ENCODE measurements at places on chromosomes 12 and 14.

GRCh38 chr12:91037276-91037675, 20.5 kb downstream of the KERA start:
- DNase-seq, result no peak

DNA sequence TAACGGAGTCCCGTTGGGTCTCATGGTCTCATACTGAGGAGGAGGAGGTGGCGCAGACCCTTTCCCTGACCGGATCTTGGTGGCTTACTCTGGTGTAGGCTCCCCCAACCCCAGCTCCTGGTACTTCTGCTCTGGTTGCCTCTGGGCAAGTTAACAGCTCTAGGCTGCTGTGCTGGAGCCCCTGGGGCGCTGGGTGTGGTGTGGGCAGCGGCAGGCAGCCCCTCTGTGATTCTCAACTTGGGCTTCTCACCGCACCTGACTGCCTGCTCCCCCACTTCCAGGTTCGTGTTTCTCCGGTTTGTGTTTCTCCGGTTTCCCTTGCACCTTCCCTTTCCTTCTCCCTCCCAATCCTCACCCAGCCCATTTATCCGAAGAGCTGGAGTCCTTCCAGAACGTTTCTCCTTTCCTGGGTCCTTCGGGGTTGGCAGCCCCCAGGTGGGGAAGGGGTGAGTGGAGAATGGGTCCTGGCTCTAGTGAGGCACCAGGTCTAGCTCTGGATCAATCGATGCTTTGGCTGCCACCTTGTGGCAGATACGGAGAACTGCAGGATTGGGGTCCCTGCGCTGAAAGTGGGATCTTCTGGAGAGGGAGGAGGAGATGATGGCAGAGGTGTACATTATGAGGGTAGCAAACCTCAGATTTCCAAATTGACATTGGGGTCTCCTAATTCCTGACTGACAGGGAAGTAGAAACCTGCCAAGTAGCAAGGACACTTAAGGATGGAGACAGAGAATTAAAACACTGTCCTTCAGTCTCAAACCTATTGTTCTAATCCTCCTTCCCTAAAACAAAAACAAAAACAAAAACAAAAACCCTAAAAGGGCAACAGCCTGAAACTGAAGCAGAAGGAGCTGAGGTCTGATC, 8.3 kb downstream of the CISTR start:
- DNase-seq, result peak; percentile 85

DNA sequence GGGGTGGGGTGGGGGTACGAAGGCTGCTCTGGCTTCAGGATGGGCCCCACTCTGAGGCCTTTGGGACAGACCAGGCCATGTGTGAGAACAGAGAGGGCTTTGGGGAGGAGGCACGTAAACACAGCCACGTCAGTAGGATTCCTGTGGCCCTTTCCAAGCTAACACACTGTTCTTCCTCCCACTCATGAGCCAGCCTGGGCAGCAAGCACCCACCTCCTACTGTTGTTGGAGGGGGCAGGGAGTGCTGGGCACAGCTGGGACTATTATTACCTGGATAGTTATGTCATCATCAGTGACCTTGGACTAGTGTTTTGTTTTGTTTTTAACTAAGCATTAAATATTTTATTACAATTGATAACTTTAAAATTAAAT, 5.3 kb downstream of the CHGA start:
- DNase-seq, result no peak

GRCh38 chr14:101499513-101499912, 61.8 kb upstream of the DIO3 start:
- DNase-seq, result no peak

DNA sequence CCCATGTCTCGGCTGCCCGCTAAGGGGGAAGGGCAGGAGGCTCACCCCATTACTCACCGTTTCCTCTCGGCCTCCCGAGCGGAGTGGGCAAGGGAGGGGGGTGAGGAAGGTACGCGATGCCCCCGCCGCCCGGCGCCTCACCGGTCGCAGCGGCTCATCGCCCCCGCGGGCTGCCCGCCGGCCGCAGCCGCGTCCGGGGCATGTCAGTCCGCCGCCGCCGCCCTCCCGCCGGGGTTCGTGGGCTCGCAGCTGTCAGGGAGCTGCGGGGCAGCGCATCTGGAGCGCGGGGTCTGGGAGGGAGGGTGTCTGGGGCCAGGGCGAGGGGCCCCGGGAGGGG, 461 bp downstream of the SLC8A3 start:
- peak; percentile 58 for DNase-seq

DNA sequence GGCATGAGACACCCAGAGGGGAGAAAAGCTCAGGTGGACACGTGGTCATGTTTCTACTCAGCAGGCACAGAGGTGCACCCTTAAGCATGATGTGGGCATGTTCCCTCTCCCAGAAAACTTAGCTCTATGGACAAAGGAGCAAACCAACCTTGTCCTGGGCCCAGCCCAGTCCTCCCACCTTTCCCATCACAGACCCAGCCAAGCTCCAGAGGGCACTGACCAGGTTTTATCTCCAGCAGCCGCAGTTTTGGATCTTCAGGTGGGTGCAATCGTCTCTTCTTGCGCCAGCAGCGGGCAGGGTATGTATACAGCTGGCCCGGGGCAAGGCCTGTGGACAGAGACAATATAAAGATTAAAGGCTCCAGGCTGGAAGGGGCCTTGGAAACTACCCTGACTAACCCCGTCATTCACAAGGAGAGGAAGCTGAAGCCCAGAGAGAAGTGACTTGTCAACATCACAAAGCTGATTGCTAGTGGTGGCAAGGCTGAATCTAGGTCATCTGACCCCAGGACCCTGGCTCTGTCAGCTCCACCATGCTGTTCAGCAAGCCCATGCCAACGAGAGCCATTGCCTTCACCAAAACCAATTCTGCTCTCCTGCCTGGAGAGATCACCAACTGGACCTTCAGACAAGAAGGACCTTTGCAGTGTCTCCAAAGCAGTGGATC, 140.7 kb downstream of the DPF3 start:
- no peak for DNase-seq

GRCh38 chr14:100122481-100123223, 36.8 kb downstream of the DEGS2 start:
- no peak for DNase-seq

- no peak for DNase-seq
Measured at GRCh38 chr14:44700694-44701093, 193.6 kb upstream of the FSCB start.

DNA sequence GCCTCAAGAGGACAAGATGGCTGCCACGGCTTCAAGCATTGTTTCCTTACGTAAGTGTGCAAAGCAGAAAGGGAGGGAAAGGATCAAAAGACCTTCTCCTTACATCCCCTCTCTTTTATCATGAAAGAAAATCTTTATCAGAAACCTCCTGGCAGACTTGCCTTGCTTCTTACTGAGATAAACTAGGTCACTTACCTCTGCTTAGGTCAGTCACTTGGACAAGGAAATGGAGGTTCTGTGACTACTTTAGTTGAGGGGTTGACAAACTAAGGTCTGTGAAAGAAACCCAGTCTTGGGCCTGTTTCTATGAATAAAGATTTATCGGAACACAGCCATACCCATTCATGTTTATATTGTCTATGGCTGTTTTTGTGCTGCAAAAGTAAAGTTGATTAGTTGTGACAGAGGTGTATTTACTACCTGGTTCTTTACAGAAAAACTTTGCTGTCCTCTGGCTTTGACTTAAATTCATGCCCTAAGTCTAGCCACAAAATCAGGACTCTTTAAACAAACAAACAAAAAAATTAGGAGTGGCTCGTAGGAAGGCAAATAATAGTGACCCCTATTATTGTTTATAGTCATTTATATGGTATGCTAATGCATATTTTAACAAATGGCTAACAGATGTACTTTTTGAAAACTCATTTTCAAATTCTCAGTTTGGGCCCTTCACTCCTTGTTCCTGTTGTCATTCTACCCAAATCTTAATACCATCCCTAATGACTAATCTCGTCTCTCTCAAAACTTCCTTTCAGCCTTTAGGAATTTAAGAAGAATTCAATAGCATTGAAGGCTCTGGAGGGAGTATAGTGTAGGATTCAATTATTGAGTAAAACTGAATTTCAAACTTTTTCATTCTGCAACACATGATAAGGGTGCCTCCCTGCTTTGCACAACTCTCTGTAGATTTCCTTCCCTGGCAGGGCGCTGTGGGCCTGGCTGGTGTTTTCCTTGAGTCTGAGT, 42.0 kb upstream of the ATP2B1 start:
- DNase-seq, result no peak

DNA sequence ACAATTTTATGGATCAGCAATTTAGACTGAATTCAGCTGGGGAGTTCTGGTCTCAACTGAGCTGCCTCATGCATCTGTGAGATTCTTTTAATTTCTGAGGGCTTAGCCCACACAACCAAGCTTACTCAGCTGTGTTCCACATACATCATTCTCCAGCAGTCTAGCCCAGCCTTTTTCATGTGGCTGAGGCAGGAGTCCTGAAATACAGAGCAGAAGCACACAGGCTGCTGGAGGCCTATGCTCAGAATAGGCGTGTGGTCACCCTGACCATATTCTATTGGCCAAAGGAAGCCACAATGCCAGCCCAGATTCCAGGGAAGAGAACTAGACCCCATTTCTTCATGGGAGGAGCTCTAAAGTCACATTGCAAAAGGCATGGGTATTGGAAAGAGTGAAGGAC, 72.3 kb upstream of the DHRS4 start:
- DNase-seq, result no peak

DNA sequence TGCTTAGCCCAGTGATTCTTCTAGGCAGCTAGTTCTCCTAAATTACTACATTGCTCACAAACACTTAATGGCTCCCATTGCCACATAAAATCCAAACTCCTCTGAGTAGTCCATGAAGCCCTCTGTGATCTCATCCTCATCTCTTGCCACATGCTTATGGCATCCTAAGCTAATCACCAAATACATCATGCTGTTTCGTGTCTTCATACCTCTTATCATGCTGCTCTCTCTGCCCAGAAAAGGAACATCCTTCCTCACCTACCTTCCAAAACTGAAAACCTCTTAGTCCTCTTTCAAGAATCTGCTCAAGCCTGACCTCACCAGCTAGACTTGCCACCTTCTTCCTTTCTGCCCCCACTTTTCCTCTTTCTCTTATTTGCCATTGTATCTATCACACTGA, 108.5 kb downstream of the DUSP6 start:
- DNase-seq, result no peak

GRCh38 chr14:103522649-103523574, at the start of gene CKB:
CKB (minus strand) TSS chr14:103522830; CDS start chr14:103522493, 337 bp downstream.
- peak; percentile 61 for DNase-seq

DNA sequence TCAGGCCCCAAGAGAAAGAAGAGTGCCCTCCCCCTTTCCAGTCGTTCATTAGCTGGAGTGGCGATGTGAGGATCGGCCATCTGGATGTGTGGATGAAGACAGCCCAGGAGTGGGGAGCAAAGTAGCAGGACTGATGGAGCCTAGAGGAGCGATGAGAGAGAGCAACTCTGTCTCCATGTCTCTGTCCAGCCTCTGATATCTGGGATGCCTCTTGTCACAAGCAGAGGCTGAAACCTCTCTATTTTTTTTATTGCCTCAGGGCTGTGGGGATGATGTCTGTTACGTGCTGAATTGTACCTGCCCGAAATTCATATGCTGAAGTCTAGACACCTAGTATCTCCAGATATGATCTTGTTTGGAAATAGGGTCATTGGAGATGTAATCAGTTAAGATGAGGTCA, 2.7 kb downstream of the SERPINA11 start:
- DNase-seq, result no peak

DNA sequence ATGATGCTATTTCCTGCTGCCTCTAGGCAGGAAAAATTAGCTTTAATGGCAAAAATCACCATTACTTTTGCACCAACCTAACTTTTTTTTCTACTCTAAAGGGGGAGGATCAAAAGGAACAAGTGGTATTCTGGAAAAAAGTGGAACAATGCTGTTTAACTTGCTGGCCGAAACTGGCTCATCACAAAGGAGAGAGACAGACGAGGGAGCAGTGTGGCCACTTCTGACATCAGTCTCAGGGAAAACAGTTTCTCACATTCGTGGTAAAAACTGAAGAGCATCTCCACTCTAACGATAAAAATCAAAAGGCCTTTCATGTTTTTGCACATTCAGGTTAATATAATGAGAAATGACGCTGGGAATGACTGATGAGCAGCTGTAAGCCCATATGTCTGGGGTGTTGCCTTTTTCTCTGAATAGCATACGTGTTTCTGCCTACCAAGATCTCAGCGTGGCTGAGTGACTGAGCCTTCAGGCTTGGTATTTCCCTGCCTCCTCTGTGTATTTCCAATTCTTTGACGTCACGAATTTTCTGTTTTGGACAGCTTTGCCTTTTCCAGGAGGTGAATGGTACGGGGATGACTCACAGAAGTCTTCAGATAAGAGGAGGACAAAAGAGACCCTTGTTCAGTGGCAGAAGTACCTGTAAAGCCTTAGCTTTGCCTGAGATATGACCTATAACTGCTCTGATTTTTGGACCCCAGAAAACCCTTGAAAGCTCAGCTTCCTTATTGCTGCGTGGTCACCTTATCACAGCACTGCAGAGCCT, 358.8 kb downstream of the GLT1D1 start:
- no peak for DNase-seq

- DNase-seq, result no peak
Measured at GRCh38 chr12:122333142-122334087, 67.1 kb upstream of the VPS33A start.

DNA sequence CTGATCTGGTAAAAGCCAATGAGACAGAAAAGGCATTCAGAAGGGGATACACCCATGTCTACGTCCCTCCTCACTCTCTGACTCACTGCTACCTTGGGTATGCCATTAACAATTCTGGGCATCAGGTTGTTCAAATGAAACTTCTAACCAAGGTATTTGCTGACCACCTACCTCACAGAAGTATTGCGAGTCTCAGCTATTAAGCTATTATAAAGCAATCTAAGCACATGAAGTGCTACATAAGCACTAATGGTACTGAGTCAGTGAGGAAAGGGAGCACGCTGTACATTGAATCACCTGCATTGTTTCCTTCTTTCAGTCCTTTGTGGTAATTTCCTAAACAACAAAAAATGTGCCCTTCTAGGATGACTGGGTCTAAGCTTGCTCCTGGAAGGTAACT, 62.8 kb upstream of the CCDC91 start:
- no peak for DNase-seq

DNA sequence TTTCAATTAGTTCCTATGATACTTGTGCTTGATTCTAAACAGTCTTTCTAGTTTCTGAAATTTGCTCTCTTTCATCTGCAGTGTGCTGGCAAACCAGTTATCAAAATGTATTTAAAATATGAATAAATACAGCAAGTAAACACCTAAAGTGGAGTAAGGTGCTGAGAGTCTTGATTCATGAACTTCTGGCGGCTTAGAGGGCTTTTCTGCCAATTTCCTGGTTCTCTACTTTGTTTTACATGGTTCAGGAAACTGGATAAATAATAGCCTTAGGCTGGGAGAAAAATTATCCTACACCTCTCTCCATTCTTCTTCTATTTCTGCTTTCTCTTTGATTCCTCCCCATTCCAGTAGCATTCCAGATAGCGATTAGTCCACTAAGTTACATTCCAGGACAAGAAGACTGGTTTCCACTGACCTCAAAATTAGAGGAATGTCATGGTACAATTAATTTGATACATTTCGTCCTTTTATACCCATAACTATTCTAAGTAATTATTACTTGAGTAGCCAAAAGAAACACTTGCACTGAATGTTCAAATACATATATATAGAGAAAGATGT, 14.9 kb downstream of the ATP2B1 start:
- no peak for DNase-seq

- no peak for DNase-seq
Measured at GRCh38 chr12:124940143-124940392, 25.6 kb upstream of the UBC start.

- no peak for DNase-seq
Measured at GRCh38 chr12:120206228-120206627, 5.3 kb upstream of the RPLP0 start.

Measured in activated CD8-positive, alpha-beta memory T cell treated with anti-CD3 and anti-CD28 coated beads for 24 hours (primary cell).